Astrocyte (in vitro differentiated cells and primary cell): ENCODE measurements at places on chromosomes 4 and X. TPM values are rescaled to one million over a fixed set of nuclear protein-coding genes. Genes with fewer than 3 reads are reported as not detected.

GRCh38 chr4:25452081-25452480 is 75.0 kb downstream of the ANAPC4 start:
- no peak for DNase-seq

ADH1C gene
- total RNA-seq, result not detected in 2 replicates

TRPC5OS gene
- not detected in 2 replicates for total RNA-seq

PCDH18 gene
- total RNA-seq, result 4.6 and 4.9 TPM in 2 replicates
